ENCODE measurements at places on chromosomes 7 and 10.

DNA sequence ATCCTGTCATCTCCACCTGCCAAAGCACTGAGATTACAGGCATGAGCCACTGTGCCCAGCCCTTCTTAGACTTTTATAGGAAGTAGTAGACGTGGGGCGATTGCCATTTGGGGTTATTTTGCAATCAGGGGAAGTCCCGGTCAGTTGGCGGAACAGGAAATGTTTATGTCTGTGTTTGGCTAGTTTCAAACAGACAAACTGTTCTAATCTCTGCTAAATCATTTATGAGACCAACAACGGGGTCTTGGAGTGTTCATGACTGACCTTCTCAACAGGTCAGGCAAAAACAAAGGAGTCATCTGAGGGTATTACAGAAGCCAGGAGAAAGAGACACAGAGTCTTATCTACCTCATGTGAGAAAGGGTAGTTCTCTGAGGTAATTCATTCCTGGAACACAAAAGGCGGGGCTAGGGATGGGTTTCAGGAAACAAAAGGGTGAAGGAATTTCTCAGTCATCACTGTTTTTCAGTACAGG is 6.6 kb upstream of the TPK1 start:
- H3K27me3 ChIP-seq, result no peaks in the 10 kb centered on the region
- H3K27ac ChIP-seq, result no peak overlapping the region
- H3K4me3 ChIP-seq, result no peak overlapping the region
- DNase-seq, result no peak
- no peaks in the 10 kb centered on the region for H3K4me1 ChIP-seq

DNA sequence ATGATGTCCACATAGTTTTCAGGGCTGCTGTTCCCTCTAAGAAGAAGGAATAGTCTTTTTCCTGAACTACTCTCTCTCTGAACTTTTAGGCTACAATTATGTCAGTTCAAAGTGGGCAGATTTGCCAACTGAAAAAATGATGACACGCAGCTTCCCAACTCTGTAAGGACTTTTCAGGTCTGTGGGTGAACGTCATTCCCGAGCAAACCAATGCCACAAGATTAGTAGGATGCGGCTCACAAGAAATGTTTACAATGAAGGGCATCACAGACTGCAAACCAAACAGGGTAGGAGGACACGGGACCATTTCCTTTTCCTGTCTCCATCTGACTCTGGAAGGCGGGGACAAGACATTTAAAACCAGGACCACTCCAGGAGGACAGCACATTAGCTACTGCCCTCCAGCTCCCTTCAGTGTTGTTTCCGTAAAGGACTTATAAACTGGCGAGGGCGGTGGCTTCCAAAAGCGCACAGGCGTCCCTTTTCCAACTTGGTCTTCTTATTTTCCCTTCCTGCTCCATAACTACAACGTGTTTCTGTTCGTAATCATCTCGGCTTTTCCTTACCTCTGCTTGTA is 539 bp upstream of the MKLN1 start:
- peaks cover 17% of the 10 kb centered on the region for H3K4me1 ChIP-seq
- peaks cover 6% of the 10 kb centered on the region for H3K27me3 ChIP-seq
- H3K36me3 ChIP-seq, result peaks cover 4% of the 10 kb centered on the region
- no peak for DNase-seq

GRCh38 chr7:114085592-114086501 is 167.0 kb upstream of the PPP1R3A start:
- peak; percentile 75 for DNase-seq
- H3K27ac ChIP-seq, result peak overlapping the region; percentile 94
- H3K36me3 ChIP-seq, result no peaks in the 10 kb centered on the region
- H3K4me3 ChIP-seq, result peak overlapping the region; percentile 91
- H3K4me1 ChIP-seq, result peaks cover 20% of the 10 kb centered on the region
- peaks cover 18% of the 10 kb centered on the region for H3K27me3 ChIP-seq

GRCh38 chr7:66152371-66153191 is 37.9 kb downstream of the CRCP start:
- peaks cover 4% of the 10 kb centered on the region for H3K36me3 ChIP-seq
- H3K27me3 ChIP-seq, result no peaks in the 10 kb centered on the region
- DNase-seq, result no peak
- no peak overlapping the region for H3K4me3 ChIP-seq
- H3K4me1 ChIP-seq, result peaks cover 8% of the 10 kb centered on the region
